Stimulated activated CD4-positive, alpha-beta T cell treated with anti-CD3 and anti-CD28 coated beads, Interleukin-12 subunit alpha, Interleukin-12 subunit beta, amount 100 ng/mL, for 48 hours (primary cell): ENCODE measurements at places on chromosomes 2 and 18.

GRCh38 chr18:61924550-61924949 is 31.7 kb upstream of the RNF152 start:
- DNase-seq, result no peak

DNA sequence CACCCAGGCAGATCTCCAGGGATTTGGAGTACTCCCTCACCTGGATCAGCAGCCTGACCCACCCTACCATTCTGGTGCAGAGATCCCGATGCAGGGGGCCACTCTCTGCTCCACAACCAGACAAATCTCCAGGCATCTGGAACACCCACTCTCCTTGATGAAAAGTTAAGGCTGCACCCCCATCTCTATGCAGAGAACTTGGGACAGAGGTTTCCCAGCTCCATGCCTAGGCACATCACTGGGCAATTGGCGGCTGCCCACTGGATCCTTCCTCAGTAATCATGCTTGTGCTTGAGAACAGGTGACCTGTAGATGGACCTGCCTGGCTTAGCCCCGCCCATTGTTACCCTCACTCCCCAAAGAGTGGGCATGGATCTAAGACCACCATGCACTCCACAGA is 624.9 kb downstream of the CBLN2 start:
- no peak for DNase-seq

DNA sequence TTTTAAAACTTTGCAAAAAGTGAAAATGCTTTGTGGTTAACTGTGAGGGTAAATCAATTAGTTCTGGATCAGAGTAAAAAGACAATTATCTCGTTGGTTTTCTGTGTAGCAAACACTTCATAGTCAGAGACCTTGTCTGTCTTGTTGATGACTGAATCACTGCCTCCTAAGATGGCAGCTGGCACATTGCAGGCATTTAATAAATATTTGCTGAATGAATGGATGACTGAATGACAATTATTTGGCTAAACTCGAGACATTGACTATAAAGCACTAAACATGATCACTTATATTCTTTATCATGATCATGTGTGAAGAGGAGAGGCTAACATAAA is 96.2 kb downstream of the MAIP1 start:
- no peak for DNase-seq

DNA sequence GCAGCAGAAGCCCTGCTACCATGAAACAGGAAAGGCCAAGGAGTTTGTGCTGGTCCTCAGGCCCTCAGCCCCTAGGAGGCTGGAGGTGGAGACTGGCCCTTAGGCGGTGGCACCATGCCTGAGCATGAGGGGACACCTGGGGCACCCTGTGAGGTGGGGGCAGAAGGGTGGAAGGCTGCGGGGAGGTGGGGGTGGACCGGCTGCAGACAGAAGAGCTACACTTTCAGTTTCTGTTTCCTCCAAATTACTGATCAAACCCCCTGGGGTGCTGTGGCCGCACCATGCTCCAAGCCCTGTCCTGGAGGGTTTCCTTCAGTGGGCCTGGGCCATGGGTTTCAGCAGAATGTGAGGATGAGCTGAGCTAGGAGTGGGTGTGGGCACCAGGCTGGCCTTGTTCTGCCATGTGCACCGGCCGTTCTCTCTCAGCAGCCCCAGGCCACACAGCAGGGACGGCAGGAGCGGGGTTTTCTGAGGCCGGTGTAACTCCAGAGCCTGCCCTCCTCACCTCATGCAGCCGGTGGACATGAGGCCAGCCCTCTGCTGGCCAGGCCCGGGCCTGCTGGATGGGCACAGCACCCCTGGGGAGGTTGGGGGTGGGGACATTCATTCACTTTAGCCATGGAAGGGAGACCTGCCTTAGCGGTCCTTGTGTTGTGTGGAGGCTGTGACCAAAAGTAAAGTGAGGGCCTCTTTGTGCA is 51.5 kb downstream of the PLEKHB2 start:
- no peak for DNase-seq

- DNase-seq, result no peak
Observed at GRCh38 chr2:140711867-140712266, 1418.9 kb downstream of the LRP1B start.

DNA sequence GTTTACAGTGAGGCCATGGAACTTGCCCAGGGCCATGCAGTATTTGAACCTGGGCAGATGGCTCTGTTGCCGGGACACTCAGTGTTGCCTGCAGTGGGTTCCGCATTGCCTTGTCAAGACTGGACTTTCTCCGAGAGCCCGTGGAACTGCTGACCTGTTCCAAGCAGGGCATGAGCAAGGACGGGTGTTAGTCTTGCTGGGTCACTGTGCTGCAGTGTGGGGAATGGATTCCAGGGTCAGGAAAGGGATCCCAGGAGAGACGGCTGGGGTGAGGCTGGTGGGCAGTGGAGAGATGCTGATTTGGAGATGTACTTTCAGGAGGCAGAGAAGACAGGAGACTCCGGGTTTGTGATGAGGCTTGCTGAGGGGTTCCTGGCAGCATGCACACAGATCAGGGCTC is 348.7 kb upstream of the HS6ST1 start:
- DNase-seq, result no peak

- no peak for DNase-seq
Observed at GRCh38 chr2:195338856-195339255, 318.2 kb upstream of the SLC39A10 start.

DNA sequence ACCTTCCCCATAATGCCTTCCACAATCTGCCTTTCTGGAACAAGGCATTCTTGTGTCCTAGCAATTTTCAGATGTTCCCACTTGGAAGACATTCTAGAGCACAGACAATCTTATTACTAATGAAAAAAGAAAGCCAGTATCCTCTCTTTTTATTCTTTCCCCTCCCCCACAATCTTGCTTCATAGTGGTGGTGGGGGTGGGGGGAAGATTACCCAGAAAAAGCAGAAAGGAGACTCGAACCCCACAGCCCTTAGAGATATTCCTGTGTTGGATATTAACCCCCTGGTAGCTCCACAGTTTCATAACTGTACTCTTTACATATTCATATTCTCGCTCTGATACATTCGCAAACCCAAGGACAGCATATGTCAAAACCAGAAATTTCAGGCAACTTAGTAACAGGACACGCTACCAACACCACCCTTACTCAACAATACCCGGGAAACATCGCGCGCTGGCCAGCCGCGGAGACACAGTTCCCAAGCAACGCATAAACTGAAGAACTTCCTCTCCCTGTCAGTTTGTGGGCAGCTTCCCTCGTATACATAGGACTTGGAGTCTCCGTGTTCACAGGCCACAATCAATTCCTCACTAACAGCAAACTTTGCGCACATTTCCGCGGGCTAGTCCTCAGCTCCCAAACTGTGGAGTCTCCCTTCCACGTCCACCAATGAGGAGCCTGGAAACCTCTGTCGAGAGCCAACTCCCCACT is 793 bp downstream of the NR4A2 start:
- no peak for DNase-seq

DNA sequence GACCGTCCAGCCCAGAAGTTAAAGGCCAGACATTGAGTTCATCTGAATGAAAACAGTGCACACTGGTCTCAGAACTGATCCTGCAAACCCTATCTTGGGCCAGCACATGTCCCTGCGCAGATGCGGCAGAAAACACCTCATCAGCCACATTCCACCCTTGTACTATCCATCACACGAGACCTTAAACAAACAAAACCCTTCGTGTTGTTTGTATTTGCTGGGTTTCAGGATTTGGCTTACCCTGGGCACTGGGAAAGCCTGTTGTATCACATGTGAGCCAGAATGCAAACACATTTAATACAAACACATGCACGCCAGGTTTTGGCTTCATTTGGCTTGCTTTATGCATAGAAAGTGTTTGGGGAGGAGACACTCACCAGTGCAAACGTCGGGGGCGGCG is 12.5 kb downstream of the WIPF1 start:
- no peak for DNase-seq

DNA sequence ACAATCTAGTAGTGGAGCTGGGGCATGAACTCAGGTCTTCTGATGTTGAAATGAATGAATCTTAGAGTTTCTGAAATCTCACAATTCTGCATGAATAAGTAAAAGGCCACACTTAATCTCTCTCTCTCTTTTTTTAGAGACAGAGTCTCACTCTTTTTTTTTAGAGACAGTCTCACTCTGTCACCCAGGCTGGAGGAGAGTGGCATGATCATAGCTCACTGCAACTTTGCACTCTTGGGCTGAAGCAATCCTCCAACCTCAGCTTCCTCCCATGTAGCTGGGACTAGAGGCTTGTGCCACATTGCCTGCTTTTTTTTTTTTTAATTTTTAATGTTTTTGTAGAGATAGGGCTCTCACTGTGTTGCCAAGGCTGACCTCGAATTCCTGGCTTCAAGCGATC is 68.9 kb upstream of the THOC1 start:
- no peak for DNase-seq

DNA sequence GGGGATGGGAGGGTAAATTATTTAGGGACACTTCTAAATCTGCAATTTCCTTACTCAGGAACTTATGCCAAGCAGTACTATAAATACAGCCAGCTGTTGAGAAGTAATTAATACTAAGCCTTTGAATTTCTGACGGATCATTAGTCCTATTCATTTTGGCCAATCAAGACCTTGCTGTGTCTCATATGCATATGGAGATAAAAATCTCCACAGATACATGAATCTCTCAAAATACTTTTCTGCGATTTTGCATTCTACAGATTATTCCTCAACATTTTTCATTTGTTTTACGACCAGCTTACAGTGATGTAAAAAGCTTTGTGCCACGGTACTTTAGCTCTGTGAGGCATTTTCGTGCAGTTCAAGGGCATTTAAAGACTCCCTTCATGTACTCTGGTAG is 16.7 kb downstream of the LANCL1 start:
- no peak for DNase-seq

- no peak for DNase-seq
Observed at GRCh38 chr18:36352384-36352783, 54.9 kb downstream of the FHOD3 start.

DNA sequence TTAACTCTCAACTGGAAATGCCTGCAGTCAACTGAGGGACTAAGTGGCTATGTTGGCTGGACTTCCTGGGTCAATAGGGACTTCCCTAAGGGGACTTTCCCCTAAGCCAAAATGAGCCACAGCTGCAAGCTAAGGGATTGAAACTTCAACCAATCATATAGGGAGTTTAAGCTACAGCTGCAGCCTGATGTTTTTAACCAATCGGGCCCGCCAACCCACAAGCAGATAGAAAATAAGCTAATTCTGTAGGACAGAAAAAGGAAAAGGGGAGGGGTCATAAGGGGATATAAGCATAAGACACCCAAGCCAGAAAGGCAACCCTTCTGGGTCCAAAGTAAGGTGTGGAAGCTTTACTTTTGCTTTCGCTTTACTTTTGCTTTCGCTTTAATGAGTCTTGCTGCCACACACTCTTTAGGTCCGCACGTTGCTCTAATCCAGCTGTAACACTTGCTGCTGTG is 927.5 kb downstream of the ERBB4 start:
- DNase-seq, result no peak

DNA sequence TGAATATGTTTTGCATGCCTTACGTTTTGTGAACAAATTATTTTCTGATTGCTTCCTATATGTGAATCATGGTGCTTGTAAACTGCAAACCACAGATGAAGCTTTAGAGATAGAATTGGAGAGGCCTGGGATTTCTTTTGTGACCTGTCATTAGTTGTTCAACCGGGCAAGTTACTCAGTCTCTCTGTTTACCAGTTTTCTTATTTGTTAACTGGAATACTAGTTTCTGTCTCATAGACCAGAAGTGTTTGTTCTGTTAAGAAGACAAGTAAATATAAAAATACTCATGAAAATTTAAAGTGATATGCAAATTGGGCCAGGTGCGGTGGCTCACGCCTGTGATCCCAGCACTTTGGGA is 27.3 kb downstream of the DGKD start:
- no peak for DNase-seq

DNA sequence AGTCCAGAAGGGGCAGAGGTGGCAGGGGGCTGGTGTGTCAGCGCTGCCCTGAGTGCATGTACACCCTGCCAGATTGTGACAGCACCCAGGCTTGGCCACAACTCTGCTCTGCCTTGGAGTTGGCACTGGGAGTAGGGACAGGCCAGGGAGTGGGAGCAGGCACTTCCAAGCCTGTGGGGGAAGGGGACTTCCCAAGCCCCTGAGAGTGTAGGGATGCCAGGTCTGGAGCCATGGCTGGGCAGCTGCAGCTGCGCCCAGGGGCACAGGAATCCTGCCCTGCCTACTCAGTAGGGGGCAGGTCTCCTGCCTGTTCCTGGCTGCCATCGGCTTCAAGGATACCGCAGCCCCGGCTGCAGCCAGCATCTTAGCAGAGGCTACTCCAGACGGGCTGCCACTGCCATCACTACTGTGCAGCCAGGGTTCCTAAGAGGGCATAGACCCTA is 109.4 kb downstream of the CALCRL start:
- DNase-seq, result no peak

GRCh38 chr2:23661276-23662050 is 265.5 kb downstream of the ATAD2B start:
- DNase-seq, result no peak

DNA sequence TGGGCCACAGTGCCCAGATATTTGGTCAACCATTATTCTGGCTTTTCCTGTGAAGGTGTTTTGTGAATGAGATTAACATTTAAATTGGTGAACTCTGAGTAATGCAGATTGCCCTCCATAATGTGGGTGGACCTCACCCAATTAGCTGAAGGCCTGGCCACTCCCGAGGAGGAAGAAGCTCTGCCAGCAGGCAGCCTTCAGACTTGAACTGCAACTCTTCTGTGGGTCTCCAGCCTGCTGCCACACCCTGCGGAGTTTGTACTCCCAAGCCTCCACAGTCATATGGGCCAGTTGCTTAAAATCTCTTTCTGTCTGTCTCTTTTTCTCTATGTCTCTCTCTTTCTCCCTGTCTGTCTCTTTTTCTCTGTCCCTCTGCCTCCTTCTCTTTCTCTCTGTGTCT is 262.7 kb downstream of the MYCN start:
- no peak for DNase-seq

DNA sequence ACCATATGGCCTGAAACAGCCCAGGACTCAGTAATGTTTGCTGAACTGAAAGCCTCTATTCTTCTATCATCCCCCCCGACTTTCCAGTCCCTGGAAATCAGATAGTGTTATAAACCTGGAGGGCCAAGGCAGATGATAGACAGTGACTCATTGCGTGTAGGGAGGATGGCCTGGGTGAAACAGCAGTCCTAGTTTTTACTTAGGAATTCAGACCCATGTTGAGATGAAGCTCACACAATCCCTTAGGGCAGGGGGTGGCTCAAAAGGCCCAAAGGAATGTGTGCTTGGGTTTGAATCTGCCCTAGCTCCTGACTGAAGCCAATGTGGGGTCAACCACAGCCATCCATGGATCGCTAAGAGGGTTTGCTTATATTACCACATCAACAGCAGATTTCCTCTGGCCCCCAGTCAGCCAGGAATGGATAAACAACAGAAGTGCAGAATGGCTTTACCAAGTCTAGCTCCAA is 43.9 kb upstream of the STPG4 start:
- DNase-seq, result no peak

- no peak for DNase-seq
Observed at GRCh38 chr18:57547260-57547659, 39.2 kb downstream of the FECH start.

- DNase-seq, result no peak
Observed at GRCh38 chr2:234178330-234179030, 128.0 kb downstream of the SPP2 start.
